ENCODE measurements at places on chromosomes 11 and 22. TPM values are rescaled to one million over a fixed set of nuclear protein-coding genes. Genes with fewer than 3 reads are reported as not detected.

DNA sequence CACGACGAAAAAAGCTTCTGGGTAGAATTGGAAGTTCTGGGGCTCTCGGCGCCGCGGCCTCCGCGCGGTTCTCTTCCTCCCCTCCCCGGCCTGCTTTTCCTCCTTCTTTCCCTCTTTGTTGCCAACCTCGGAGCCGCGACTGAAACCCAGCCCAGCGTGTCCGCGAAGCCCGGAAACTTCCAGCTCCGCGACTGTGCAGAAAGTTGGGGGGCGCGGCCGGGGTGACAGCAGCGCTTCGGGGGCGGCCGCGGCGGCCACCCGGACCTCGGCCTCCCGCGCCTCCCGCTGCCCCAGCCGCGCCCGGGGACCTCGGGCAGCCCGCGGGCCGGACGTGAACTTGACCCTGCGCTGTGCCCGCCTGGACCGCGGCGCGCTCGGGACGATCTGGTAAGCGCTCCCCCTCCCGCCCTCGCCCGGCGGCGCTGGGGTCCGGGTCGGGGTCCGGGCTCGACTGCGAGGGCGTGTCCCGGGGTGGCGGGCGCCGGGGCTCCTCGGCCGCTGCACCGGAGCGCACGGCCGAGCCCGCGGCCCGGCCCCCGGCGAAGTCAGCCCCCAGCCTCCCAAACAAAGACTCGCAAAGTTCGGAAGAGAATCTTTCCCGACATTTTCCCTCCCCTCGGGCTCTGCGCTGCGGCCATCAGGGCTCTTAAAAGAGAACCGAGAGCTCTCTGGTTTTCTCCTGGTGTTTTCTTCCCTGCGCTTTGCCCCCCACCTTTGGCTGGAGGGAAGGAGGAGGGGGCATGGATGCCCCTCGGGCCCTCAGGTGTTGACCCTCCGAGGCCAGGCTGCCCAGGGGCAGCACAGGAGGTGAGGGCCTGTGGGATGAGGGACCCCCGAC is 67.9 kb upstream of the WNT7B start:
- DNase-seq, result peak; percentile 76

DNA sequence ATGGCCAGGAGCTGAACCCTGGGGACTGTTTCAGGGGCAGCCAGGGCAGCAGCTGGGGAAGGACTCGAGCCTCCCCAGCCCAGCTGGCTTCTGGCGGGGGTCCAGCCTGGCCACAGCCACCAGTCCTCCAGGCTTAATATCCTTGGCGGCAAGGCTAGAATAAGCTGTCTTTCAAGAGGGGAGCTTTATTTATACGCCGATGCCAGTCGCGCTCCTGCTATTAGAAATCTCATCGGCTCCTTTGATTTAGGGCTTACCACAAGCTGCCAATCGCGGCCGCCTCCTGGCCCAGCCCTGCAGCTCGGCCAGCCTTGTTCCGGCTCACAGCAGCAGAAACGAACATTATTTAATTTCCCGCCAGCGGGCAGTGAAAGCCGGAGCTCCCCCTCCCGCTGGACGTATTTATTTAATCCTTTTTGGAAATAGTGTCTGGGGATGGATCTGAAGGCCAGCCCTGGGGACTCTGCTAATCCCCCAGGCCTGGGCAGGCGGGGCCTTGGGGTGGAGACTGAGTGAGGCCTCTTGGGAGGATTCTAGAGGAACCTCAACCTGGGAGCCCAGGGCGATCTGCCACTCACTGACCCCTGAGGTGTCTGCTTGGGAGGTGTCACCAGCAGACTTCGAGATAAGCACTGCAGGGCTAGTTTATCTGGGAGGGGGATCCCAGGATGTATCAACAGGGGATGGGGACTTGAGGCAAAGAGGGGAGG is 363.1 kb downstream of the MN1 start:
- DNase-seq, result no peak

The SLC6A5 gene
- not detected for total RNA-seq

The OR51E2 gene
- total RNA-seq, result not detected
